ENCODE measurements at places on chromosomes 6 and 20.

GRCh38 chr6:89410231-89410761, 1.8 kb downstream of the RRAGD start:
- peak; percentile 11 for DNase-seq

DNA sequence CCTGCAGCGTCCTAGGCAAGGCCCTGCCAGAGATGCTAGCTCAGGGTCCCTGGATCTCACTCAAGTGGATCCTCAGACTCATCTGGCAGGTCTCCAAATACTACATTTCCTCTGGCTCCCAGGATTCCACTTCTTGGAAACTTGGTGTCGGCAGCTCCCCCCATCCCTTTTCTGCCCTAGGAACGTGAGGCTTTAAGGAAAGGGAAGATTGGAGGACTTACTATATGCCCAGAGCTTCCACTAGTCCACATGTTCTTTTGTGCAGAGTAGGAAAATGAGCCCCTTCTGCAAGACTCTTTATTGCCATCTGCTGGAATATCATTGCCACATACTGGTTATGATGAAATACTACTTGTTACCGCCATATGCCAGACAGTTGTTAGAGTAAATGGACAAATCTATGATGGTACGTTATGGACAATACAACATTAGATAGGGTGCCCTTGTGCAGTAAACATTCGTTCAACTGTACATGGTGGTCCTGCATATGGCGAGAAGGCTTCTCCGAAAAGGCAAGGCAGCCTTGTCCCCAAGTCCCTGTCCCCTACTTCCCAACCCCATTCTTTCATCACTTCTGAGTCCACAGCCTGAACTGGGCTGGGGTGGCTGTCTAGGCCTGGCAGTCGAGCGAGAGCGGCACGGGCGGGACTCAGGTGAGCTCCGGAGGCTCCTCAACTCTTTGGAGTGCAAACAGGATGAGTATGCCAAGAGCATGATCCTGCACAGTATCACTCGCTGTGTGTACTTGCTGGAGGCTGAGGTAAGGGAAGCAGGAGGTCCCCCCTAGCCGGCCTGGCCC, 780 bp downstream of the ARMC12 start:
- peak; percentile 61 for DNase-seq

DNA sequence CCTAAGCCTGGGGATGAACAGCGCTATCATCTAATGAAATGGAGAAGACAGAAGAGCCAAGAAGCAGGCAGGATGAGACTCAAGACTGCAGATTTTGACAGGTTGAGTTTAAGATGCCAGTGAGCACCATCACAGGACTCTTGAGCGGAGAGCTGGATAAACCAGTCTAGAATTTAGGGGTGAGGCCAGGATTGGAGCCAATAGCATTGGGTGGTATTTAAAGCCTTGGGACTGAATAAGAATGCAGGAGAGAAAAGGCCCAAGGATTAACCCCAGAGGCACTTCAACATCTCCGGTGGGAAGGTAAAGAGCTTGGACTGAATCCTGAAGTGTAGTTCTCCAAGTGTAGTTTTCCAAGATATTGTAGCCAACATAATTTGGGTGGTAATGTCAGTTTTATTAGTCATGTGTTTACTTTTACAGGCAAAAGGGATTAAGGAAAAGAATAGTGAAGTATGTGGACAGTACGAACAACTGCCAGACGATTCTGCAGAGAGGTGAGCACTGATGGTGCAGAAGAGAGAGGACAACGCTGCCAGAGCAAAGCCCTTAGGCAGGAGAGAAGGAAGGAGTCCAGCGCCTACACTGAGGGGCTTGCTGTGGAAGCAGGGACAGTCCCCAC, 85.2 kb downstream of the DTNBP1 start:
- no peak for DNase-seq

DNA sequence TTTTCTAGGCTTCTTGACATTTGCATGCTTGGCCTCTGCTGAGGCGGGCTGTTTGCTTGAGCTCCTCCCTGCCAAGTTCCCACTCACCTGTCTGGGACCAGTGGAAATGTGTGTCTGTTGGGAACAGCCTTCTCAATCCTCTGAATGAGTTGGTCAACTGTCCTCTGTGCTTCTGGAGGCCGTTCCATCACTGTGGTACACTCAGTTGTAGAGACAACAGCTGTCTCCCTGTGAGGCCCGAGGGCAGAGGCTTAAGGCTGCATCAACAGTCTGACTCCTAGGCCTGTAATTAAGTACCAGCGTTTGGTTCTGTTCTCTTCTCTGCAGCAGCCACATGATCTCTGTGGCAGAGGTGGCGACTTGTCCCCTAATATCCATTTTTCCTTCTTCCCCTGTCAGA, 110.9 kb downstream of the CDC5L start:
- no peak for DNase-seq

DNA sequence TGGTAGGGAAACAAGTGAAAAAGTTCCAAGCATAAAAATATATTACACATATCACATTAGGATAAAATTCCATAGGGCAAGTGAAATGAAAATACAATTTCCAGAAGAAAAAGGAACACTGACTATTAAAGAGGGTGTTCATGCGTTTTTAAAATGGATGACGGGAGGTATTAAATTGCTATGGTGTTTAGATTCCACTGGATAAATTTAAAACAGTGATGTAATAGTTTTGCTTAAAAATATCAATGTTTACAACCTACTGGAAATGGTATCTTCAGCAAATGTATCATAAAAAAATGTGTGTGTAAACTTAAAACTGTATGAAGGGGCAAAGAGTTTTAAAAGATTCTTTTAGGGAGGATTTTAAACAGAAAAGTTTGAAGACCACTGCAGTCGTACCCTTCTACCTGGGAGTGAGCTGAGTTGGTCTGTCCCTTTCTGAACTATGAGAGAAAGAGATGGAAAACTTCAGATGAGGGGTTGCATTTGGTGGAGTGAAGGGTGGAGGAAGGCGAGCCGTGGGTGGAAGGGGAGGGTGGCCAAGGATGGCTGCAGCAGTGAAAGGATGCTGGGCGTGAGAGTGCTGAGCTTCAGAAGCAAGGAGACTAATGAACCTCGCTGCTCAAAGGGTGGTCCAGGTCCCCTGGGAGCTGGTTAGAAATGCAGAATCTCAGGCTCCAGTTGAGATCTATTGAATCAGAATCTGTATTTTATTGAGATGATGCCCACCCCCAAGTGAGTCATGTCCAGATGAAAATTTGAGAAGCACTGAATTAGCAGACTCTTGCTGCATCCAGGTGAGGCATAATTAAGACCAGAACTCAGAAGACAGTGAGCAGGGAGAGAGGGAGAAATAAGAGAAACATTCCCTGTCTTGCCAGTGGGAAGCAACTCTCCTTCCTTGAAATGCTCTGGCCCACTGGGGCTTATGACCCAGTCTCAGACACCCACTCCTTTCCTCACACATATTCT, 54.5 kb upstream of the MRPS10 start:
- no peak for DNase-seq

GRCh38 chr6:118876814-118877213, 17.1 kb upstream of the ASF1A start:
- DNase-seq: no peak

DNA sequence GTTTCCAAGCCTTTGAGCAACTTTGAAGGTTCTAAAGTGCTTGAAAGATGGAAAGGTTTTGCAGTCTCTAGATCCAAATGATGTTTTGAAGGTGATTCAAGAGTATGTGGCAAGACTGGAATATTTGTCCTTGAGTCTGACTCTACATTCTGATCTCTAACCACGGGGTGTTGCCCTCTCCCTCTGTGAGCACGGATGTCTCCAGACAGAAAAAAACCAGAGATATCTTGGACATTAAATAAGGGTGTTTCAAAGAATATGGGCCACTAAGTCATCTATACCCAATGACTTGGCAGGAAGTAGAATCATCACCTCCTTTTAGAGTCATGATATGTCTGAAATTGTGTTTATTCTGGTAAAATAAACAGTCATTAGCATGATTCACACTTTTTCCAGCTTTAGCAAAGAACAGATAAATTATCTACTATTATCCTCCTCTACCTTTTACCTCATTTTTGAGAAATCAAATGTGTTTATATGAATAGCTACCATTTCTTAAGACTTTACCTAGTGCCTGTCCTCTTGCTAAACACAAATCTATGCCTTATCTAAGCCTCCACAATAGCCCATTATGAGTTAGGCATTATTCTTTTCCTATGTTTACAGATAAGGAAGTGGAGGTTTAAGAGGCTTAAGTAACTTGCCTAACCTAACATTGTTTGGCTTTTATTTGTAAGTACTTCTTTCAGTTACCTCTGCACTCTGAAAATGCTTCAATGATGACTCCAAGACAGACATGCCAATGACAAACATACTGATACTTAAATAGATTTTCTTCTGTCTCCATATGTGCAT, 384.4 kb downstream of the BMP2 start:
- DNase-seq: no peak

- DNase-seq: no peak
Measured at GRCh38 chr6:52736145-52736544, 27.1 kb downstream of the GSTA2 start.

- DNase-seq: no peak
Measured at GRCh38 chr20:24977797-24978196, 14.8 kb downstream of the APMAP start.

DNA sequence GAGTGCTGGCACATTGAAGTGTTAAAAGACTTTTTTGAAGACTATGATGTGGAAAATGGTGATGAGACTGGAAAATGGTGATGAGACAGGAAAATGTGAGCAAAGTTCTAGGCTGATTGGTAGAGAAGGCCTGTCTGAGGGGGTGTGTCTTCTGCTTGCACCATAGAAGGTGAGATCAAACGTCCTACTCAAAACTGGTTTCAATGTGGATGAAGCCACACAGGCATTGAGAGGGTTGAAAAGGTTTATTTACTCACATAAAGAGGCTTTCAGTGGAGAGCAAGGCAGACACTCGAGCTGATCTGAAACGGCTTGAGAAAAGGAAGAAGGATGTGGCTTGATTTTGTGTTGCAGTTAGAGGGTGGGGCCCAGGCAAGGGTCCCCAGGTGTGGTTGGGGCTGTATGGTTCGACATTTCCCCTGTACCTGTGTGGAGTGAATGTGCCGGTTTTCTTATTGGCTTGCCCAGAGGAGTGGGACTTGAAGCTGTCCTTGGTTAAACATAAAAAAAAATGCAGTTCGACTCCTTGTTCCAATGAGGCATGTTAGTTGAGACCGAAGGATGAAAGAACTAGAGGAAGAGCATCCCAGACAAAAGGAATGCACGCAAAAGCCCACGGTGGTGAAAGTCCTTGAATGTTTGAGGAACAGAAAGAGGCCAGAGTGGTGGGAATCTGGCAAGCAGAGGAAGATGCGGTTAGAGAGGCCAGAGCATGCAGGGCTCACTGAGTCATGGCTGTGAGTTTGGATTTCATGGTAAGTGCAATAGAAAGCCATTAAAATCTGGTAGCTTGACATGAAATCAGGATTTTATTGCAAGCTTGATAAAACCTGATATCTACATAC, 172.3 kb downstream of the EPM2A start:
- no peak for DNase-seq

DNA sequence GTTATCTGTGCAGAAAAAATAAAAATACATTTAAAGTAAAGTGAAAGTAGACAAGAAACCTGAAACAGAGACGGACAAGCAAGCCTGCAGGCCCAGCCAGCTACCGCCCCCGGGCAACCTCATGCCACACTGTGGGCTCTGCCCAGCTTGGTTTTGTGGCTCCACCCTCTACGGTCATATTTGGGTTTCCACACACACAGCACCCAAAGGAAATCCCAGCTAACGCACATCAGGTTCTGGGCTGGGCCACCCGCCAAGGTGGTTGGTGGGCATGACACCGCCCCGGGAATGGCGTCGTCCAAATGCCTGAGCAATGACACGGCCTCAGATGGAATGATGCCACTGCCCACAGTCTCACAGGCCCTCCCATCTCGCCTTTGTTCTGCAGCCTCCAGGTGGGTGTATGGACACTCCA, 22.9 kb downstream of the FAM110A start:
- peak; percentile 52 for DNase-seq

DNA sequence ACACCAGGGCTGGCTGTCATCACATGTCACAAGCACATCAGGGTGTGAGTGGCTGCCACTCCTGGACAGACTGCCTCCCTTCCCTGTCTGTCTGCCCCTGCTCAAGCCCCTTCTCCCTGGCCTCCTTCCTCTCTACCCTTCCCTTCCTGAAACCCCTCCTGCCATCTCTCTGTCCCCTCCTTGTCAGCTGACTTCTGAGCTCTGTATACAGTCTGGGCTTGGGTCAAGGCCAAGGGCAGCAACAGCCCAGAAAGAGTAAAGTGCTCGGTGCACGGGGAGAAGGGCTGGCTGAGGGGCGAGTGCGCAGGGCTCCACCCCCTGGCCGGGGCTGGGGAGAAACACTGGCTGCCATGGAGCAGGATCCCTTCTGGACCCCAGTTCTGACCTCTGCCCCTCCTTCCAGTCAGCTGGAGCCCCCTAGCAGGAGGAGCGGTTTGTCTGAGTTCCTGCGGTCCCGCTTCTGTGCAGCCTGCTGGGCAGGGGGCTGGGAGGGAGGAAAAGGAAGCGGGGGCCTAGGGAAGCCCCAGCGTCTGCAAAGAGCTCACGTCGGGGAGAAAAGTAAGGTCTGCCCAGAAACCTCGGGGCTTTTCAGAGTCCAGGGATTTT, 2.0 kb downstream of the LKAAEAR1 start:
- DNase-seq: no peak

- no peak for DNase-seq
Measured at GRCh38 chr6:134920422-134920821, 29.5 kb downstream of the ALDH8A1 start.

- DNase-seq: no peak
Measured at GRCh38 chr20:46963758-46964617, 69.3 kb downstream of the EYA2 start.

- DNase-seq: no peak
Measured at GRCh38 chr6:160430203-160430602, 82.0 kb downstream of the SLC22A3 start.

DNA sequence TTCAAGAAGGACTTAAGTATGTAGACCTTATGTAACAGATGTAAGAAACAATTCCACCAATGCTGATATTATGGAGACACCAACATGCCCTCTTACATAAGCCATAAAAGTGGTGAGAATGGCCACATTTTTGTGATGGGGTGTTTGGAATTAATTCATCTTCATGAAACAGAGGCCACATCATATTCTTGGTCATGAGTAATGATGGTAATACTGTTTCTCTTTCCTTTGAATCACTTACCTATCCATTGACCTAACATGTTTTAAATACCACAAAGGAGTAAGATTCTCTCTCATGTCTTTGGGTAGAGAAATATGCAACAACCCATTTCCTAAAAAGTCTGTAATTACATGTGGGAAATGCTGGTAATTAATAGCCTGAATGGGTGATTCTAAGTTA, 545.4 kb upstream of the FLRT3 start:
- DNase-seq: no peak

- DNase-seq: no peak
Measured at GRCh38 chr20:50798650-50799049, 3.8 kb downstream of the BCAS4 start.

DNA sequence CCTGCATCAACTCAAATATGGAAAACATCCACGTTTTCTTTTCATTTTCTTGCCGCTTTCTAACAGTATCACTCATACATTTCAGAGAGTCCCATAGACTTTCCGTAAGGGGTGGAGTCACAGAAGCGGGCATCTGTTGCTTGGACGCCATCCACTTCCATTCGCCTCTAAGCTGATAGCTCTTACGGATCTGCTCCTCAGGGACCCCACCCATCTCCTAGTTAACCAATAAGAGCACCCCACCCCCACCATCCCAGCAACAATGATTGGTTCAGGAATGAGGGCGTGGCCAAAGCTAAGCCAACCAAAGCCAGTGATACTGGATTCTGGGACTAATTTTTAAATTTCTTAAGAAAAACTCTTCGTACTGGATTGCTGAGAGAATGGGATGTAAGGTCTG, 42.4 kb downstream of the SLC2A10 start:
- DNase-seq: no peak
